T-cell (primary cell): ENCODE measurements at places on chromosomes 2 and 18.

DNA sequence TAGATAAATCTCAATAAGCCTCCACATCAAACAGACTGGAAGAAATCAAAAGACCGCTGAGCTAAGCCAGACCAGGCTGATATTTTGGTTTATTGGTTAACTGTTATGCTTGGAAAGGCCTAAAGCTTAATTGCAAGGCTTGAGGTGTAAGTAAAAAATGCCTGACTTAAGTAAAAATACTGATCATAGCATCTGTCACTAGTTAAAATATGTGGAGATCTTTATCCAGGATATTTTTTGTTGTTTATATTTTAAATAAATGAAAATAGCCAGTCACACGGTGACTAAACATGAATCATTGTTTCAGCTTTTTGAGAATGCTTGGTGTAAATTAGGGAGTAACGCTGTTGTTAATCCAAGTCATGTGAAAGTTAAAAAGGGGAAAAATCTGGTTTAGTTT lies 127.9 kb downstream of the THADA start:
- no peak for DNase-seq

DNA sequence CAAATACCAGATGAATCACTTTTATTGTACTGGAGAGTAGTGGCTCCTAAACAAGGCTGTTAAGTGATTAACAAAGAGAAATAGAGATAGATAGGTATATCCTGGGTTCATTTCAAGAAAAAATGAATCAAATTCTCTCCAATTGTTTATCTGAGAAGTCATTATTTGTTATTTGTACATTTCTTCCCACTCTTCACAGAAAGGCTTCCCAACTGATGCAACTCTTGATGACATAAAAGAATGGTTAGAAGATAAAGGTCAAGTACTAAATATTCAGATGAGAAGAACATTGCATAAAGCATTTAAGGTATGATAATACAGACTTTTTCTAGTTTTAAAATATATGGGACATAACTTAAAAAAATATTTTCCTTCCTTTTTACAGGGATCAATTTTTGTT lies 7.9 kb downstream of the SSB start:
- DNase-seq, result no peak

GRCh38 chr2:179410552-179411356 lies 146.1 kb upstream of the SESTD1 start:
- DNase-seq, result no peak

- no peak for DNase-seq
Measured at GRCh38 chr18:66993492-66993891, 389.6 kb upstream of the CDH19 start.

DNA sequence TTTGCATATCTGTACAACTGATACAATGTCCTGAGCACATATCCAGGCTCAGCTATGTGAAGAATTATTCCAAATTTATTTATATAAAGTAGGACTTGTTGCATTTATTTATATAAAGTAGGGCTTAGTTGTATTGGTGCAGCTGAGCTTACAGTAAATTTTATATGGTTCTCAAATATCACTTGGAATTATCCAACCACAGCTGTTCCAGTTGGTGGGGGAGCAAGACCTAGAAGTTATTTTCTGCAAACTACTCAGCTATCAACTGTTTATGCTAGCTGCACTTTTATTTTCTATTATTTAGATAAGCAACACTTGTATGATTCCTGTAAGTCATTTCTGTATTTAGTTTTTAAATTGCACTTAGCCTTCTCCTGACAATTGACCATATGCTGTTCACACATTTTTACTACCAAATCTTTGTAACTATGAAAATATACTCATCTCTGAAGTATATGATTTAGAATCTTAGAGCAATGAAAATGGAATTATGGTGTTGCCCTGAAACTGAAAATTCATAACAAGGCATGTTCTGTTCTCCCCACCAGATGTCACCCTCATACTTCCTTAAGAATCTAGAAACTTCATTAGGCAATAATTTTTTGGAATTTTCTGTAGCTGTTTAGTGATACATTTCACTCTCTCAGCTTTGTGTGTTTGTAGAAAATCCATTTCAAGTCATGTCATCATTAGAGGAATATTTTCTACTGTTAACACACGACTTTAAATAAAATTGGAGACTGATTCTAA lies 157.0 kb upstream of the CBLN2 start:
- DNase-seq, result no peak

- no peak for DNase-seq
Measured at GRCh38 chr2:177693658-177694339, 301.2 kb downstream of the AGPS start.

DNA sequence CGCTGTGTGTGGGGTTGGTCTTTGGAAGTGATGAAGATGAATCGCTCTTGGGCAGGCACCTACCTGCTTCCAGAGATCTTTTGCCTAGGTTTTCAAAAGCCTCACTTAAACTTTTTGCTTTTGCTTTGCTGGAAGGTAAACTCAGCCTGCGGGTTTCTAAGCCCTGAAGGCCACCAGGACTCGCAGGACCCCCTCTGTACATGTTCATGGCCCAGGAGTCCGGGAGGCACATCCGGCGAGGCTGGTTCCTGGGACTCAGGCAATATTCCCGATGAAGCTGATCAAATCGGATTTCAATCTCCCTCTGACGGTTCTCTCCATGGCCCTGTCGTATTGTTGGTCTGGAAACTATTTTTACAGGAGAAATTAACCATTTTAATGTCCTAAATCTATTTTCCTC lies 13.2 kb downstream of the HJURP start:
- DNase-seq, result no peak

DNA sequence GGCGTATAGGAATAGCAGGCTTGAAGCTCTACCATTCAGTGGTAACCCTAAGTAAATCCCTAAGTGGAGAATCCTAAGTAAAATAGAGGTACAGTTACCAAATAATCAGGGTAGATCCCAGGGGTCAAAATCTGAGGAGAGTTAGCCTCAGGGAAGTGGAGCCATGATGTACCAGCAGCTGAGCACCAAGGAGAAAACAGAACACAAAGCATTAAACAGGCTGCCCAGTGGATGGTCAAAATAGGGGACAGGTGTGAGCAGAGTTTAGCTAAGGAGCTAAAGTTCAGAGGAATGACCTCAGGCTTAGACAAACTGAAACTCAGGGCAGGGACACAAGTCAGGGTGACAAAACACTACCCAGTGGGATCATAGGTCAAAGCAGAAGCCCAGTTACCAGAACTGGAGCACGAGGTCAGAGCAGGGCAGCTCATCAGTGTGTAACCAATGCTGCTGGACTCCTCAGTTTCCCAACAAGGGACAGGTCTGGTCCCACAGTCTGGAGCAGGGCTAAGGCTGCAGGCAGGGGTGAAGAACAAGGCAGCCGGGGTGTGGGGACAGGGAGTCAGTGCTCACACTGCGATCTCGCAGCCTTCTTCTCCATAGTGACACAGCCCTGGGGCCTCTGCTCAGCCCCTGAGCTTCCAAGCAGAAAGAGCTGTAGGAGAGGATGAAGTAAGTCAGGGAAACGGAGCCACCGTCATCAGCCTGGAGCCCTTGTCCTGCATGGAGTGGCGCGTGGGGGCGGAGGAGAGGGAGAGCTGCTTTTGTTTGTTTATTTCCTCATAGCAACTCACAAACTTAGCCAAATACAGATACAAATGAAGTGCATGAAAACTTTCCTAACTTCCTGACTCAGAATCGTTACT lies 264.0 kb downstream of the MREG start:
- DNase-seq, result no peak

DNA sequence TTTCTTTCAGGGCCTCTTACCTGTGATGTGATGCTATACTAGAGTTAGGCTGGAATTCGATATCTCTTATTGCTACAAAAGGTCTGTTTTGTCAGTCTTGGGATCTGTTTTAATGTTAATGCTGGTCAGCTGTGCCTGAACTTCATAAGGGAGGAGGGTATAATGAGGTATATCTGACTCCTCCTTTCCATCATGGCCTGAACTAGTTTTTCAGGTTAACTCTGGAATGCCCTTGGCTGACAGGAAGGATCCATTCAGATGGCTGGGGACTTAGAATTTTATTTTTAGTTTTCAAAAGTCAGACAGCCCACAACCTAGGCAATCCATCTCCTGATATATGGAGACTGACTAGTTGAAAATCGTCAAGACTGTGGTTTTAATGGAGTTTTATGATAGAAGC lies 35.9 kb upstream of the TBC1D8 start:
- no peak for DNase-seq

DNA sequence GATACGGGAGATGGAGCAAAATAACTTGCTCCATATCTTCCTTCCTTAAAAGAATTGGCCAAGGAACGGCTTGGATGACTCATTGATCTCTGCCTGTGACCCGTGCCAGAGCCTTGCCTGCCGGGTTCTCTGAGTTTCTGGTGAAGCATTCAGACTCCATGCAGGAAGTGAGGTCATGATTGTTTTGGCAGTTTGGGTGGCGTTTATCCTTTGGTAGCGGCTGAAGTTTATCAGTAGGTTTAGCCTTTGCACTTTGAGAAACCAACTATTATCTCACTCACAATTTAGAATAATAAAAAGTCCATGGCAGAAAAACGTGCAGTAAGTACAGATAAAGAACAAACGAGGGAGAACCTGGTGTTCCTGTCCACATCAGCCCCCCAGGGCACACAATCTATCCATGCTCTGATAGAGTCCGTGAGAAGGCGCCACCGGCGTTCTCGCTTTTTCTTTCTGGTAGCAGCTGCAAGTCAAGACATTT lies 15.0 kb upstream of the CTAGE1 start:
- DNase-seq, result no peak

GRCh38 chr18:31241425-31241824 lies 76.5 kb upstream of the DSG1 start:
- no peak for DNase-seq

DNA sequence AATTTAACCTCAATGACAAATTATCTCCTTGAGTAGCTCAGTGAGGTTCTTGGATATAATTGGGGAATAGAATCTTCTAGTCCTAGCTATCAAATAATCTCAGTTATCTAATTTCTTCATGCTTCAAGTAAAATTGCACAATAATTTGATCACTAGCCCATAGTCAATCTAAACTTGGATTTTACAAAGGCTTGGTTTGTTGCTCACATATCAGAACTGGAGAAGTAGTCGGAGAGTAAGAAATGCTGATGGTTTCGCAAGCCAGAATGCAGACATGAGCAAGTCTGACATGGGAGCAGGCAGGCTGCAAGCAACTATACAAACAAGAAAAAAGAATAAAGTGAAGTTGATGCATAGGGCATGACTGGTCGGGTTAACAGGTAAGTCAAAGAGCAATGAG lies 11.7 kb upstream of the PDE11A start:
- DNase-seq, result no peak

DNA sequence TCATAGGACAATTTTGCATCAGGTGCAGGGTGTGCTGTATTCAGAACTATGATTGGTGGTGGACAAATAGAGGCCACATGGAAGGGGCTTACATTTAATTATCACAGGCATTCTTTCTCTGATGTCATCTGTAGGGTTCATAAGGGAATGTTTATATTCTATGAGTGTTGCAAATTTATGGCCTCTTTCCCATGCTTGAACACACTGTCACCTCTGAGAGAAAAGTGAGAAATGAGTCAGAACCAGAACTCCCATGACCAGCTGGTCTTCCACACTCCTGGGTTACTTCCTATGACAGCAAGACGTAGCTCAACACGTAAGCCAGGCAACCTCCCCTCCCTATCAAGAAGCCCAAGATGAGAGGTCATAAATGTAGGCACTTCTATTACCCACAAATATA lies 310.8 kb downstream of the PIEZO2 start:
- no peak for DNase-seq

DNA sequence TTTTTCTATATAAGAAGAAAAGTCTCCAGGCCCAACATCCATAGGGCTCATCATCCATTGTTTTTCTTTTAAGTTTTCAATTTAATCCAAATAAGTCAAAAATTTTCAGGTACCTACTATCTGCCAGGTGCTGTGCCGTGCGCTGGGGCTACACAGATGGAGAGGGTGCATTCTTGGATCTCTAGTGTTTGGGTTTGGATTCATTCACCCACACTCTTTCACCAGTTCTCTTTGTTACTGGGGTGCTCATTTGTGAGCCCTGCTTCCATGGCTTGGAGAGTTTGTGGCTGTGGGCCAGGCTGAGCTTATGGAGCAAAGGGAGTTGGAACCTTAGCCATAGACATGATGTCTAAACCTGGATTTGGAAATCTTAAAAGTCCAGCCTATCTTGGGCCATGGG lies 51.0 kb downstream of the CDK15 start:
- DNase-seq, result no peak

- DNase-seq, result no peak
Measured at GRCh38 chr2:241334813-241335212, 19.1 kb downstream of the SEPTIN2 start.

DNA sequence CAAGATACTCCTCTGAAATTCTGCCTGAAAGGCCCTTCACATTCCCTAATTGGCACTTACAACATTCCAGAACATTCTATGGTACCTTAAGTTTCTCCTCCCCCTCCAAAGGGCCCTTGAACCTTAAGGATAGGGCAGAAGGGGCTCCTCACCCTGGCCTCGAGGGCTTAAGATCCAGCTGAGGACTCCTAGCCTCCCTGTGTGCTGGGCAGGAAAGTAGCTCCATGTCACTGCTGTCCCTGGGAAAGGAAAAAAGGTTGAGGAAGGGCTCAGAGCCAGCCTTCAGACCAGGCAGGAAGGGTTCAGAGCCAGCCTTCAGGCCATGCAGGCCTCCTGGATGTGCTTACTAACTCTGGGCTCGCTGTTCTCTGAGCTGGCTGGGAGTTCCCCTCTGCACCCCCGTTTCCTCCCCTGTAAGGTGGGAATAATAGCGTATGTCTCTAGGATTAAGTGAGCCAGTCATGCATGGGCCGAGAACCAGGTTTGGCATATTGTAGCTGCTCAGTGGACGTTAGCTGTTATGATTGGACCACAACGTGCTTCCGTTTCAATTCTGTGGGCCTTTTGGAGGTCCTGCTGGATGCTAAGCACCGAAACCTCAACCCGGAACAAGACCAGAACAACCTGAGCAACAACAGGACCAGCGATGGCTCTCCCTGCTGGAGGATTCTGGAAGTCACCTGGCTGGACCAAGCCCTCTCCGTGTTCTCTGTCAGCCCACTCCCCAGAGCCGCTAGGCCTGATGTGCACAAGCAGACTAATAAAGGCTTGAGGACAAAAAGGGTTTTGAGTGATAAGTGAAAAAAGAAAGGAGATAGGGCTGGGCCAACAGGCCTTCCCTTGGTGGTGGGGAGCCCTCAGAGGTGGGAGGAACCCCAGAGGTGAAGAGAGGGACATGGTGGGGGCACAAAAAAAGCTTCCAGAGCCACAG lies 1.0 kb upstream of the B3GNT7 start:
- no peak for DNase-seq

DNA sequence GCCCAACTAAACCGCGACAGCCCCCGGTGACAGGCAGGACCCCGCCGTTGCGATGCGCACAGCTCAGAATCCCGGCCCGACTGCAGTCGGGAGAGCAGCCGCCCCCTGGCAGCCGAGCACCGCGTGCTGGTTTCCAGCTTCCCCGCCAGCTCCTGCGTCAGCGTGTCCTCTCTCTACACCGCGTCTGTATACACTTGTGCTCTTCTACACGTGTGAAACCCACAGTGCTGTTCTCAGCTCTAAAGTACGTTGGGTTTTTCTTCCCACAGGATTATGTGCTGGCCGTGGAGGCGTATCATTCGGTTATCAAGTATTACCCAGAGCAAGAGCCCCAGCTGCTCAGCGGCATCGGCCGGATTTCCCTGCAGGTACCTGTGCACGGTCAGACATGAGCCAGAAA lies 54.0 kb downstream of the ADI1 start:
- DNase-seq, result no peak

GRCh38 chr2:73999881-74000597 lies 15.3 kb downstream of the TET3 start:
- no peak for DNase-seq
